ENCODE measurements at places on chromosomes 11 and 22.

GRCh38 chr11:100863080-100863581 is 176.0 kb downstream of the ARHGAP42 start:
- peak; percentile 93 for DNase-seq

DNA sequence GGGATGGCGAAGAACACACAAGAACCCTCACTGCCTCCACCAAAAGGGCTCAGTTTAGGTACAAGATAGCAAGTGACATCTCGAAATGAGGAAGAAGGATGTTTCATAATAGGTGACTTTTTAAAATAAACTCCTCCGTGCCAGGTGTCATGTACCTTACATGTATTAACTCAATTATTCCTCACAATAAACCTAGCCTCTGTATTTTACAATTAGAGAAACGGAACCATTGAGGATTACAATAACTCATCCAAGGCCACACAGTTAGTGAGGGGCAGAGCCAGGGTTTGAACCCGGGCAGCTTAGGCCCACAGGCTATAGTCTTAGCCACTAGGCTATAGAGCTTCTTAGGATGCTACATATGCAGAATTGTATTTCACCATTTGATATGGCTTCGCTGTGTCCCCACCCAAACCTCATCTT is 965 bp upstream of the PAMR1 start:
- peak; percentile 34 for DNase-seq

DNA sequence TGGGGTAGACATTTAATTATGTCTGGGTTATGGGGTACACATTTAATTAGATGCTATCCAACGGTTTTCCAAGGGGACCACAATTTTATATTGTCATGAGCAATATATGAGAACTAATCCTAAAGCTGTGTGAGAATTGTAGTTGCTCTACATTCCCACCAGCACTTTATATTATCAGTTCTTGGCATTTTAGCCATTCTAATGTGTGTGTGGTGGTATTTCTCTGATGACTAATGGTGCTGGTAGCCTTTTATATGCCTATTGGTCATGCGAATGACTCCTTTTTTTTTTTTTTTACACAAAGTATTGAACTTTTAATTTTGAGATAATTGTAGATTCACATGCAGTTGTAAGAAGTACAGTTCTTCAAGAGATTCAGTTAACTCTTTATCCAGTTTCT is 26.2 kb downstream of the TMEM135 start:
- peak; percentile 13 for DNase-seq

DNA sequence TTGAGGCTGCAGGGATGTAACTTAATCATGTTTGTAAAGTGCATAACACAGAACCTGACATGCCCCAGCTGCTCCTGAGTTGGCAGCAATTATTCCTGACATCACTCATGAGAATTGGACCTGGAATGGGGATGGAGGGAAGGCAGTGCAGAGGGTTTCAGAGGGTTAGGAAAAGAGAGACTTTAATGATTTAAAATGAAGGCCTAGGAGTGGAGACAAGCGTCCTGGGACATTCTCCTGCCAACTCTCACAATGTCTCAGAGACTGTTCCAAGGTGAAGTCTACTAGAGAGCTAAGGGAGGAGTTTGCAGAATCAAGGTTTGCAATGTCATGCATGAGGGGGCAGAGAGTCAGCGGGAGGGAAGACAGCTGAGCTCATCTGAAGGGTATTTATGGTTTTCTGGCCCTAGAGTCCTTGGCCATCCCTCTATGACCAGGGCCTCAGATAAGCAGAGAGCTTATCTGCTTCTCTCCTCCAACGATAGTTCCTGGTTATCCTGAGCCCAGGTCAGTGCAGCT is 36.9 kb downstream of the GGTLC2 start:
- no peak for DNase-seq

DNA sequence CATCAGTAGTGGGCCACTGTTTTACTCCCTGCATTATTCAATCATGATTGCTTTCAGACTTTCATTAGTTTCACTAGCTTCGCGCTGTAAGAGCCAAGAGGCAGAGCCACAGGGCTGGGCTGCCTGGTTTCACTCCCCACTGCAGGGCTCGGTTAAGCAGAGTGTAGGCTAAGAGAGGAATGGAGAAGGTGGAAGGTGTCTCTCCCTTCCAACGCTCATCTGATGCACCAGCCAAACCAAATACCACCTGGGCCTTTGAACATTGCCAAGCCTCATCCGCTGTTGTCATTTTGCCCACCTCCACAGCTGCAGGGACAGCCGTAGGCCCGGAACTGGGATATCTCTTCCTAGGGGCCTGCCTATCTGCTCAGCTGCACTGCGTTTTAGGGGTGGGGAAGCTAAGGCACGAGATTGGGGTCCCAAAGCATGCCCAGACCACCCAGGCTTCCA is 480 bp upstream of the SMARCB1 start:
- DNase-seq = peak; percentile 22

DNA sequence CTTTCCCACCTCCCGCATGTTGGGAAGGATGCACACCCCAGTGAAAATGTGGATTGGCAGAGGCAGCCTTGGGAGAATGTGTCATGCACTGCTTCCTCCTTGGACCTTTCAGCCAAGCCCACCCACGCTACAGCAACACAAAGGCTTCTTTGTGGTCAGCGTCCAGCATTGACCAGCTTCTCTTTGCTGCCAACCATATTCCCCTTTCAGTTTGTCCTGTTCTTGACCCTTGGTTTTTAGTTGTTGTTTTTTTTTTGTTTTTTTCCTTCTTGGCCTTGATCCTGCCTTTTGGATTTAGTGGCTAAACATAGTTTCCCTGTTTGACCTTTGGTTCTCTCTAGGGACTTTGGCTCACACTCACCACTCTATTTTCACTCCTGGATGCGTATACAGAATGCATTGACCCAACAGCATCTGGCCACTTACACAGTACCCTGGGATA is 573.6 kb downstream of the INSC start:
- DNase-seq = no peak

GRCh38 chr22:39960791-39961746 is 872 bp downstream of the TMA7B start:
- peak; percentile 94 for DNase-seq

DNA sequence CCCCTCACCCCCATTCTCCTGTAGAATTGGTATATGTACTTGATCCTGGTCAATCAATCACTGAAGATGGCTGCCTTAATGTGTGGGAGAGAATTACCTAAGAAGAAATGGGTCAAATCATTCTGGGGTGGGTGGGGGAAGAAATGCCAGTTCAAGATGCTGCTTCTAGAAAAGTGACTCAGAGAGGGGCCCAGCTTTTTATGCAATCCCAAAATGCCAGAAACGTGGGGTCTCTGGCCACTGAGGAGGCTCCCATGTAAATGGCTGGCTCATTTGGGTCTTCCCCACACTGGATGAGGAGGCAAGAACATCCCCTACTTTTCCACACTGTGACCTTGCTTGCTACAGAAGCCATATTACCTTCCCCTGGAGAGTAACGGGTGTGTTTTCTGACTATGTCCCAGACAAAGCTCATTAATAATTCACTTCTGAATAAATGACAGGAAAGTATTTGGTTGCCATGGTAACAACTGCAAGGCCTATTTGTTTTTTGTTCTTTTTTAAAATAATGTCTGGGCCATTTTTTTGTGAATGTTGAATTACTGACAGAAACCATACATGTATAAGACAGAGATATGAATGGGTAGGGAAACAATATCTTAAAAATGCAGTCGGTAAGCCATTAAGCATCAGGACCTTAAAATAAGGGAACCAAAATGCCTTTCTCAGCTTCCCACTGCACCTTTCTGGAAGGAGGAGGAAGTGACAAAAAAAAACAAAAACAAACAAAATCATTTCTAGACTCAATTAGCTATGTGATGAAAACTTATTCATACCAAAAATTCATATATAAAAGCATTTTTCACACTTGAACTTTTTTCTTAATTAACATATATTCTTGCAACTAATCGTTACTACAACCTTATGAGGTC is 32.0 kb downstream of the SLC1A2 start:
- DNase-seq = no peak

GRCh38 chr11:130394615-130395014 is 33.8 kb downstream of the ADAMTS8 start:
- no peak for DNase-seq

DNA sequence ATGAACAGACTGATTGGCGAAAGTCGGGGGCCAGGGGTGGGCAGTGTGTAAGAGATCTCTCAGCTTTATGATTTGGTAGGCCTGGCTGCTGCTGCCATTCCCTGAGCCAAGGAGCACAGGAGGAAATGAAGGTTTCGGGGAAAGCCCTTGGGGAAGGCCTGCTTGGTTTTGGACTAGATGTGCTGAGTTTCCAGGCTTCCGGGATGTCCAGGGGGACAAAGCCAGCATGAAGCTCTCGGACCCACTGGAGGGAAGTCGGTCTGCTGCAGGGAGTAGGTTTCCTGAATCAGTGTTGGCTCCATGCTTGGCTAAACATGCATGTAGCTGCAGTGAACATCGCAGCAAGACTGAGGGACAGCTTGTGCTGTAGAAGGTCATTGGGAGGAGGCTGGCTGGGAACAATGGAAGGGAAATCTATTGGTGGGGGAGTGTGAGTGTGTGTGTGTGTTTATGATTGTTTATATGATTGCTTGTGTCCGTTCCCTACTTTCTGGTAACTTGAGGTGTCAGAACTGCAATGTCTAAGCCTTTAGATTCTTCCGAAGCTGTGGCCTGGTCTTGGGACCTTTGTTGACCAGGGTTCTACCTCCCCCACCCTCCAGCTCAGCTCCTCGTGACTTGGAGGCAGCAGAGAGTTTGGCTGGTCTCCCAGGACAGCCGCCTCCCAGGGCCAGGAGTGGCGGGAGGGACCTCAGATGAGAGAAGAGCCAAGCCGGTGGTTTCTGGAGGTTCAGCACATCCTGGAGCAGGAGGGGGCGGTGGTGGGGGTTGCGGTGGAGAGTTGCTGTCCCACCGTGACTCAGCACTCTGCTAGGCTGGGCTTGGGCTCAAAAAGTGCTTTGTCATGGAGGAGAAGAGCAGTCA is 4.0 kb upstream of the FTH1 start:
- peak; percentile 99 for DNase-seq

DNA sequence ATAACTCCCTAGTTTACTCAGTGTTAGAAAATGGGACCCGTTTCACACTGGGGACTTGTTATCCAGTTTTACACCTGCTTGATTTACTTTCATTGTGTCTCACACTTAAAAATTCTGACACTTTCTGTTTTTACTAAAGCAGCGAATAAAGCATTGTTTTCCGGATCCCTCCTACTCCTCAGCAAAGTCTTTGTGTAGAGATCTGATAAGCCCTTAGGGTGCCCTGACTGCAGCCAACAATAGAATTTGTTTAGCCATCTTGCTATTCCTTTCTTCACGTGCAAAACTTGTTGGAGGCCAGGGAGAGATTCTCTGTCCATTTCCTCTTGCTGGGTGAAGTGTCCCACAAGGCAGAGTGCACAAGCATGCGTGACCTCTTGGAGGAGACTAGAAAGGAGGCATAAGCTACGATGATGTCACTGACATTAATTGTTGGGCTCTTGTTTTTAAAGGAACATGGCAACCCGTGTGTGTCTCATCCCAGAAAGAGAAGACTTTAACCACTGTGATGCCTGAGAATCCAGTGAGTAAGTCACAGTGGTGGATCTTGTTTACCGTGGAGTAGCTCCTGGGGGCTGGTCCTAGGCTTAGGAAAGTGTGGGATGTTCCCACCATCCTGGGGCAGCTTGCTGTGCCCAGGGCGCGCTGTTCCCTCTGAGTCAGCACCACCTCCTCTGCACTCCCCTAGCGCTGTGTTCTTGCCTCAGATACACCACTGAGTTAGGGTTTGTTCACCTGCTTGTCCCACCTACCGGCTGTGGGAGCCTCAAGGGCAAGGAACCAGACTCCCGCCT is 27.7 kb downstream of the MICAL2 start:
- peak; percentile 77 for DNase-seq

DNA sequence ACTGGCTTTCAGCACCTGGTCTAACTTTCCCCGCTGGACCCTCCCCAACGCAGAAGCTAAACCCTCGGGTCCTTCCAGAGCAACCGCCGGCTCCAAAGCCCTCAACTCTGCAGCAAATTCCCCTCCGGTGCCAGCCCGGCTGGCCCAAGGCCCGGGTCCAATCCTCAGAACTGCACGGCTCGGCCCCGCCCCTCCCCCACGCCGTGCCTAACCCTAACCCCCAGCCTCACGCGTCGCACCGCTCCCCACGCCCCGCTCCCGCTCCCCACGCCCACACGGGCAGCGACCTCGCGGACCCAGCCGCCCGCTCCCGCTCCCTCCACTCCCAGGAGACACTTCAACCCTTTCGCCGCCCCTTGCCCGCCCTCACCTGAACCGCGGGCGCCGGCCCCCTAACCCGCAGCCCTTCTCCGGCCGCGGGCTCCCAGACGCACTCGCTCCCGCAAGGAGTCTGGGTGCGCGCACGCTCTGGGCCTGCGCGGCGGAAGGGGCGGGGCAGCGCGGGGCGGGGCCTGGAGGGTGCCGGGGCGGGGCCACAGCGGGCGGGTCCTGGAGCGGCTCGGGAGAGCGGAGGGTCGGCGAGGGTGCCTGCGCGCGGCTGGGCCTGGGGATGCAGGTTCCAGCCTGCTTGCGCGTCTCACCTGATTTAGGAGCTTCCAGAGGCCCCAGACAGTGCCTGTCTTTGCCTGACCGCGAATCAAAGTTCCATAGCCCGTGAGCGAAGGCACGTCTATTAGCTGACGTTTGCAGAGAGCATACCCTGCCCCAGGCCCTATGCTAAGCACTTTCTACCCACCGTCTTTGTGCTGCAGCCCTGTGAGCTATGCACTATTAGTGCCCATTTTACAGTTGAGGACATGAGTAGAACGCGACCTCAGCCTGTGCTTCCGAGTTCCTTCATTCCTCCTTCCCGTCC is at the start of gene NFRKB:
Gene NFRKB (minus strand): TSS at position 453 of the 916 bp plus-strand sequence. CDS start 2,729 bp downstream, outside the sequence.
- DNase-seq = peak; percentile 55

DNA sequence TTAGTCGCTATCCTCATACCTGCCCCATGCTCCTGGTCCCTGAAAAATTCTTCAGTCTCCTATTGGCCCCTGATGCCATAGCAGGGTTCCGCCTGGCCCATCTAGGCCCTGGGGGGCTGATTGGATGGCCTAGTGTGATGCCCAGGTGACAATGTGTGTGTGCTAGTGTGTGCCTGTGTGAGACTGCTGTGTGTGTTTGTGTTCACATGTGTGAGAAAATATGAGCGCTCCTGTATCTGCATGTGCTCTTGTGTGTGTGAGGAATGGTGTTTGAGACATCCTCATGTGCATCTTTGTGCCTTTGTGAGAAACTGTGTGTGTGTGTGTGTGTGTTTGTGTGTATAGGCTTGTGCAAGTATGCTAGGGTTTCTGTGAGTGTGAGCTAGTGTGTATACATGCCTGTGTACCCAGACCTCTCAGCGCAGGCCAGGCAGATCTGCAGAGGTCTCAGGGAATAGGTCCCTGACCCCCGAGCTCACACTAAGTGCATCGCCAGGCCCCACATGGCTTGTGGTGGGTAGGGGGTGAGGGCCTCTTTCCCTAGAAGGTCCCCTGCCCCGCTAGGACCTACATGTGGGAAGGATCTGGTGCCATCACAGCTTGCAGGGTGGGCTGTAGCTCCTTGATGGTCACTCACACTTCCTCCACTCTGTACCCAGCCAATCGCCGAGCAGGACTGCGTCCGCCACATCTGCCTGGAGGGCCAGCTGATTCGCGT is 64.6 kb downstream of the OTOG start:
- DNase-seq = no peak

GRCh38 chr11:95443386-95443785 is 212.4 kb upstream of the SESN3 start:
- no peak for DNase-seq

DNA sequence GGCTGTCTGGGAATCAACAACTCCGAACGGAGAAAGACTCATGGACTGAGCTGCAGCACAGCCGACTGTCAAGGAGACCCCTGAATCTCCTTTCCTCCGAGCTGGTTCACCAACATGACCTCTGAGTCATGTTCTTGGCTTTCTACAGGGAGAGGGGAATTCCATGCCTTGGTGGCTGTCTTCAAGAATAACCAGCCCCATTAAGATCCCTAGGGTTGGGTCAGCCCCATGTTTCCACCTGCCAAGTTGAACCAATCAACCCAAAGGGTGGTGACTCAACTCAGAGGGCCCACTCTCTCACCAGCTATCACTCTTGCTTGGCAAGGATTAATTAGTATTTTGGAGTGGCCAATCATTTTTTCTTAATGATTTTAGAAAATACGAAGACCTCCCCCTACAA is 28.3 kb upstream of the IGSF22 start:
- no peak for DNase-seq
